NCI-H524 treated with DMSO at 0.1 percent for 48 hours (cell line): ENCODE measurements at places on chromosomes 2 and 18.
A peak's percentile ranks its signal among the peaks of the same experiment; 100 is the strongest.

GRCh38 chr18:57337890-57338289 lies 14.5 kb upstream of the ST8SIA3 start:
- DNase-seq: no peak

DNA sequence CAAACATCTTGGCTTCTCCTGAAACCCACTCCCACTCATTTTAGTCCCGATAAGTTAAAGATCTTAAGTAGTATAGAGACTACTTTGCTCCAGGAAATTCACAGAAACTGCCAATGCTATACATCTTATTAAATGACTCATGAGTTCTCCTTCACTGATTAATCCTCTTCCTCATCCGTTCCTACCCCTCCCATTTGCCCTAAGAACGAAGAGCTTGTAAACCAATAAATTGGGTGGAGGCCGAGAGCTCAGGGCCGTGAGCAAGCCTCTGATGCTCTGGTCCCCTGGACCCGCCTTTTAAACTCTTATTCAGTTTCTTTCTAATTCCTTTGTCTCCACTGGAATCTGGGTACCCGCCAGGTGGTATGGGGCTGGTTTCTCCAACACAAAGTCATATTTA lies 68.6 kb downstream of the METTL8 start:
- no peak for DNase-seq

DNA sequence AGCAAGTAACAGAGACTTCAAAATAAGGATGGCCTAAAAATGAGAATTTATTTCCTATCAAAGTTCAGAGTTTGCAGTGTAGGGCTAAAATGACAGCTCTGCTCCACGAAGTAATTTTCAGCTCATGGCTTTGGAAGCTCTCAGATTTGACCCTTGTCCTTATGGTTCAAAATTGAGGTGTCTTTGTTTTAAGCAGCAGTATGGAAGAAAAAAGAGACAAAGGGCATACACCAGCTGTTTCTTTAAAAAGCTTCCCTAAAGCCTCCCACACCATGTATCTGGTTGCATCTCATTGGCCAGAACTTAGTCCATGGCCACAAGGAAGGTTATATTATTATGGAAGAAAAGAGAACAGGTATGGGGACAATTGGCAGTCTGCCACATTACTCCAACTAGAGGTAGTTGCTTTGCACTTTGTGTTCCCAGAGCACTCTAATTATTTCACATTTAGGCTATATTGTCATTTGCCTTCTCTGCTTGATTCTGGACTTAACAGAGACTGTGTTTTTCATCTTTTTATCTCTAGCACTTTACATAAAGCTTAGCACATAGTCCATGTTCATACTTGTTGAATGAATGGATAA lies 180.4 kb downstream of the MCFD2 start:
- no peak for DNase-seq

- no peak for DNase-seq
Measured at GRCh38 chr2:134527381-134527780, 191.4 kb downstream of the TMEM163 start.

DNA sequence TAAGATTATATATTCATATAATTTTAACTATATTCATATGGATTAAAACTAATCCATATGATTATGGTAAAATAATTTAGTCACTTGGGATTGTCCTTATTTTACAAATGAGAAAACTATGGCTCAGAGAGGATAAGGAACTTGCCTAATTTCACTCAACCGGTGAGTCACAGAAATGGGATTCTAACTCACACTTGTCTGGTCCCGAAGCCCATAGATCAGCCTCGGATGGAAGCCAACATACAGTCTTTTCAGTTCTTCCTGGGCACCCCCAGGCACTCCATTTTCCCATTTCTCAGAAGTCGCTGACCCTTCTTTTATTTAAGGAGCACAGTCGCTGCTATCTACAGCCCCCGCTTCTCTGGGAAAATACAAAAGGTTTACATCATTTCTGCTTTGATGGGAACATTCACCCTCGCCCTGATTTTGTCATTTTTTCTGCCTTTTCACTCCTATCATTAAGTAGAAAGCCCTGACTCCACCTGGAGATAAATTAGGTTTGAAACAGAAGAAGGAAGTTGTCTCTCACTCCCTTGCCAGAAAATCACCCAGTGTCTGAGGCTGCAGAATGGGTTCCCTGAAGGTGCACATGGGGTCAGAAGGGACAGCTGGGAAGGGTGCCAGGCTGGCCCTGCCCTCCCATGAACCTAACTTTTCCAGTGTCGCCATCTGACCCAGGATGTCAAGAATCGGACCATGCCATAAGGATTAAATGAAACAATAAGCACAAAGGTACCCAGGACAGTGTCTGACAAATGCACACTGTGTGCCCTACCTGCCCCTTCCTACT lies 36.6 kb downstream of the CYP1B1 start:
- DNase-seq: no peak

DNA sequence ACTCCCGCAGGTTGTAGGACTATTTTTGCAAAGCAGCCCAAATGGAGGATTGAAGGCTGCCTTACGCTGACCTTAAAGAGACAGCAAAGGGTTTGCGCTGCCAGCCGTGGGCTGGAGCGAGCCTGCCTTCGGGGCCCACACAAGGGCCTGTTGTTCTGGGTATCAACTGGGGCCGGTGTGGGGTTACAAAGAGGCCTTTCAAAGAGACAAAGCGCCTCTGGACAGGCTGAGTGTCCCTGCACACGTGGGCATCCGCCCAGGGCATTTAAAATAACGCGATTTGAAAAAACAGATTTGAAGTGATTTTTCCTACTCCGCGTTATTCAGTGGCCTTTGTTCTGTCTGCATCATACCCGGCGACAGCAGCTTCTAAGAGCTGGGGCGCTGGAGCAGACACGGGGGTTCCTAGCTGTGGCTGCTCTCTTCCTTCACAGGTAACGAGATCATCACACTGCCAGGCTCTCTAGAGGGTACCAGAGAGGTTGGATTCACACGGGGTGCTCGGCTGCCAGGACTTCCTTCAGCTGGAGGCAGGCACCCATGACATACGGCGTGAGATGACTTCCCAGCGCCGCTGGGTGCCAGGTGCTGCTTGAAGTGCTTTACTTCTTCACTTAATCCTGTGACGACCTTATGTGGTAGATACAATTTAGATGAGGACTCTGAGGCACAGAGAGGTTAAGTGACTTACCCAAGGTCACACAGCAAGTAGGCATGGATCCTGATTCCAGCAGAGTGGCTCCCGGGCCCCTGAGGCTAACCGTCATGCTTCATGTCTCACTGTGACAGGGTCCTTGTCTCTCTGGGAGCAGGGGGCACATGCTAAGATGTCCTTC lies 32.2 kb downstream of the MAL start:
- no peak for DNase-seq

GRCh38 chr18:50886929-50887328 lies 8.0 kb downstream of the ME2 start:
- no peak for DNase-seq

DNA sequence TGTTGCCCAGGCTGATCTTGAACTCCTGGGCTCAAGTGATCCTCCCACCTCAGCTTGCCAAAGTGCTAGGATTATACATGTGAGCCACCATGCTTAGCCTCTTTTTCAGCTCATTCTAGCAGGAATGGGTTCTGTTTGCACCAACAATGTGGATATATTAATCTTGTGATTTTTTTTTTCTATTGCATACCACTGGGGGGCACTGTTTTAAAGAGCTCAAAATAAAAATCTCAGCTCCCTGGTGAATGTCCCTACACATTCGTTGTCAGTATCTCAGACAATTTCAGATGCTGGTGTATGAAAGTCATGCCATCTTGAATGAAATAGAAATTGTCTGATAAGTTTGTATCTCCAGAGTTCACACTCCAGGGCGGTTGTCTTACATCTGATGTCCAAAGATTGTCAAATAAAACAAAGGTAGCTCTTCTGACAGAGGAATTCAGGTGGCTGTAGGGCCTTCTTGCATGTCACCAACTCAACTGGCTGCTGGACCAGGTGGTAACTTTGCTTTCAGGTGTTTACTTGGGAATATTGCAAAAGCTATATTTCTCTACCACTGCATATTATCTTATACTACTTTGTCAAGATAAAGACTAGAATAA lies 3.1 kb upstream of the MATN3 start:
- no peak for DNase-seq

- DNase-seq: peak; percentile 42
Measured at GRCh38 chr2:203713381-203713780, 6.9 kb downstream of the CD28 start.

DNA sequence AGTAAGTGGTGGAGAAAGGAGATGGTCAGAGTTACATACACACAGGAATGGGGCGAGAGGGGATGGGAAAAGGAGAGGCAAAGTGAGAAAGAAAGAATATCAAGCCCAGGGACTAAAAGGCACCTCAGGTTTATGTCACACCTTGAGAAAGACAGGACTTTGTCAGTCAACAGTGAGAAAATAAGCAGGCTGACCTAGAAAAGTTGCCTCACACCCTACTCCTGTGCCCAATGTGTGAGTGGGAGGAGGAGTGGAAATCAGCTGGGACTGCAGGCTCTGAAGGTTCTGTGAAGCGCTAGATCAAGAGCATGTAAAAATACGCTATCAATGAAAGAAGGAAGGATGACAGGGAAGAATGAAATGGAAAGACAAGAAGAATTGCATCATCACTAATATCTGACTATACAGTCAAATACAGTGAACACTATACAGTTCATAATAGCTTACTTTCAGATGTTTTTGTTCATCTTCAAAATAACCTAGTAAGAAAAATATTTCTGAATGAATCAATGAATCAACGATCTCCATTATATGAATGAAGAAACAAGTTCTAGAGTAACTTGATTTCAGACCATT lies 10.7 kb downstream of the VPS54 start:
- no peak for DNase-seq

DNA sequence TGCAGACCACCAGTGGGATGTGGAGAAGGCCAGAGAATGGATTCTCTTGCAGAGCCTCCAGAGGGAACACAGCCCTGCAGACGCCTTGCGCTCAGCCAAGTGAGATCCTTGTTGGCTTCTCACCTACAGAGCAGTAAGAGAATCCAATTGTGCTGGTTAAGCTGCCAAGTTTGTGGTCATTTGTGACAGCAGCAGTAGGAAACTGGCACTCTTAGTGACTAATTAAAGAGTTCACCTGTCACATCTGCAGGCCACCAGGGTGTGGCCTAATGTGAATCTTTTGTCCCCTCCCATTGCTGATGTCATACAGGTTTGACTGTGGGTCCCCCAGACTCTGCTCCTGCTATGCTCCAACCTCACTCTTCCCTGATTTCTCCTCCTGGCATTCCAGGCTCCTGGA lies 235.9 kb downstream of the TFCP2L1 start:
- DNase-seq: no peak

DNA sequence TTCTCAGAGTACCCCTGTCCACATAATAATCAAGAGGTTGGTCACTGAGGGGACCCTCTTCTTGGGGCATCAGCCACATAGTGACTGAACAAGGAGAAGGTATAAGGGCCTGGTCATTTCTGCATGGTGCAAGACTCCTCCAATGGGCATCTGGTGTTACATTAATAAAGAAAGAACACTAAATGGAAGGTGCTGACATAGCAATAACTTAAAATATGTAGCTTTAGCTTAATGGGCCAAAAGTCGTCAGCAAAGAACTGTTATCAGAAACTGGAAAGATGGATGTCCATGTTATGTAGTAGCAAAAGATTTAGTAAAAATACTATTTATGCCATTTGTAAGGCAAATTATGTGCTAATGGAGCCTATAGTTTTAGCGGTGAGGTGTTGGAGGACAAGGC lies 916.5 kb upstream of the SOX11 start:
- DNase-seq: no peak

DNA sequence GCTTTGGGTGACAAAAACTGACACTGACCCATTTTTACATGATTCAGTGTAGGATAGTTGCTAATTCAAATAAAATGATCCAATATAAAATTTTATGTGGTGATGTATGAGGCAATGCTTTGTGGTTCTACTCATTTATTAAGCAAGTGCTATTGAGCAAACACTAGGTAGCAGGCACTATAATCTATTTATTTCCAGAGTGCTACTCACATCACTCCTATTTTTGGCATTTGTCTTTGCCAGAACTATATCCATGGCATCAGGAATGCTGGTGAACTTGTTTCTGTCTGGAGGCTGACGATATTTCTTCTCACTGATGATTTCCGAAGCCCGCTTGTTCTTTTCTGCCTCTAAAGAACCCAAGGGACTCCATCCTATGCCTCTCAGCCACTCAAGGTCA lies 84.3 kb downstream of the NEB start:
- no peak for DNase-seq
